ENCODE measurements at places on chromosomes 2 and 18.

DNA sequence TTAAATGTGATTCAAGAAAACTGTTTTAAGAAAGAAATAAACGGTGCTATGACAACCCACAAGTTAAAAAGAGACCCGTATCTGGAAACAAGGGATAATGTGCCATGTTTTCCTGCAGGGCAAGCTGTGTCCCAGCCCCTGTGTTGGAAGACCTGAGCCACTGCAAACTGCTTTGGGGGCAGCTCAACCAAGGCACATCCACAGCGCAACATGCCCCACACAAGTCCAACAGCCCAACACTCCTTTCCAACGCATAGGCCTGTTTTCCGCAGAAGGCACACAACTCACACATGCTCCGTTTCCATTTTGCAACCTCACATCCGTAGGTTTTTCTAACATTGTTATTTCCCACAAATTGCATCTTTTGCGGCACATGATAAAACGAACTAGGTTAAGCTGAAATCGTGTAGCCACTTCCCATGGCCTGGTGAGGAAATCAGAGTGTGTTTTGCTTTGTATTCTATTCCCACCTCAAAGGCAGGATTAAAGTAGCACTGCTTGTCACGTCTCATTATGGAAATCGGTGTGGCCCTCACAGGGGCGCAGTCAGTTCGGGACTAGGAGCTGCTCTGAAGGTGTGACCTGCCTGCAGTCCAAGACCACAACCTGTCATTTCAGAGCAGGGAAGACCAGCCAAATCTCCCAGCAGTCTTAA lies 50.5 kb upstream of the ZNF516 start:
- DNase-seq, result no peak

DNA sequence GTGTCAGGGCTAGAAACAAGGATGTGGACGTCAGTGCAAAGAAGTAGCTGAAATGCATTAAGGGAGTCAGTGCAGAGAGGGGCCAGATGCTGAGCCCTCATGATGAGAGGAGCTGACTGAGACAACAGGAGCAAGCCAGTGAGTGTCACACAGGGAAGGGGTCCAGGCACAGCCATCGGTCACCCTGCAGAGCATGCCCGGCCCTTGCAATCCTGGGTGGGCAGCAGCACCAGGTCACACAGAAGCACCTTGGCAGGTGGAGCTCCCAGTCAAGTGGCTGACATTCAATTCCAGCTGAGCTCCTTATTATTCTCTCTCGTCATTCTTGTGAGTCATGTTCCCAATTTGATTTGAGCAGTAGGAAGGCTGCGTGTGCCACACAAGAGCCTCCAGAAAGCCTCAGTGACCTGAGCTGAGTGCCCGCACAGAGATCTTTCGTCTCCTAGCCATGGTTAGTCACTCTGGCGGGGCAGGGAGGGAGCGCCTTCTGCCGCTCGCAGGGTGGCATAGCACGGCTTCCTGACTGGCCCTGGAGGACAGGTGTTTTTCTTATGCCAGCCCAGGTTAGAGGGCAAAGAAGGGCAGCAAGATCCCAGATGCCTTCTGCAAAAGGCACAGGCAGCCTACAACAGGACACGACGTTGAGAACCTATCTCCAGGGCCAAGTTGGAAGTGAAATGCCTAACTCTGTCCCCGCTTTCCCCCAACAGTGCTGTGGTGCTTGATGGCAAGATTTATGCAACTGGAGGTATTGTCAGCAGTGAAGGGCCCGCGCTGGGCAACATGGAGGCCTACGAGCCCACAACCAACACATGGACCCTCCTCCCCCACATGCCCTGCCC lies 220.9 kb downstream of the ATAD2B start:
- no peak for DNase-seq

GRCh38 chr2:136068581-136069227 lies 49.2 kb downstream of the CXCR4 start:
- no peak for DNase-seq

DNA sequence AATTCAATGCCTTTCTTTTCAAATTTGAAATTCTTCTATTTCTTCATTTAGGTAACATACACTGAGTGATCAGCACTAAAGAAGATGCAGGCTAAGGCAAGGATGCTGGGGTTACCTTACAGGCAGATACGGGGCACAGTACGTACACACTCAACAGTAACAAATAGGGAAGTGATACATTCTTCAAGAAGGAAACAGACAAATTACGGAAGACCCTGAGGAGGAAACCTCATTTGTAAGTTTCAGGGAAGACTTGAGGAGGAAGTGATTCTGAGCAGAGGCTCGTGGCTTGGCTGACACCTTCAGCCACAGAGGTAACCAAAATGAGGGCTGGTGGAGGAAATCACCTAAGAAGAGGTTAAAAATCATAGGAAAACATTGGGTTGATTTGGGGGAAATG lies 1108.3 kb upstream of the KLHL29 start:
- DNase-seq, result no peak

DNA sequence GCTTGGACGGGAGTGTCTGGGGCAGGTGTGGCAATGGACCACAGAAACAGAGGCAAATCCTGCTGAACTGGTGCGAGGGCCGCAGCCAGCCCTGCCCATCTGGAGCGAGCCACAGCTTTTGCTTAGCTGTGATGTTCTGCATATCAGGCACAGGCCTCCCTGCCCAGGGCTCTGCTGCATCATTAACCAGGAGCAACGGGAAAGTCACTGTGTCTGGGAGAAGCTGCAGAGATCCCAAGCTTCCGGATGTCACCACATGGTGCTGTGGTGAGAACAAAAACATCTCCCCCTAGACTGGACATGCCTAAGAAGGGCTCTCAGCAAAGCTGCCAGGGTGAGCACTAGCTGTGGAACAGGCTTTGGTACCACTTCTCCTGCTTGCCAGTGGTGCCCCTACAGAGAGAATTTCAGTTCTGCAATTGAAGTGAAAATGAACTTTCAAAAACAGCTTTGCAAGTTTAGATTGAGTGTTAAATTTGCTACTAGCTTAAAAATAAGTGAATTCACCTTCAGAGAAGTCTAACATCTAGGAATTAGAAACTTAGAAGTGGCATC lies 172.9 kb upstream of the MYT1L start:
- no peak for DNase-seq

- DNase-seq, result no peak
These were observed 39.1 kb downstream of the ATOH8 start for GRCh38 chr2:85792783-85793441.

GRCh38 chr18:27964811-27965210 lies 212.1 kb downstream of the CDH2 start:
- DNase-seq, result no peak
